BJ (cell line): ENCODE measurements at places on chromosomes 3 and 15. TPM values are rescaled to one million over a fixed set of nuclear protein-coding genes. Genes with fewer than 3 reads are reported as not detected.

DNA sequence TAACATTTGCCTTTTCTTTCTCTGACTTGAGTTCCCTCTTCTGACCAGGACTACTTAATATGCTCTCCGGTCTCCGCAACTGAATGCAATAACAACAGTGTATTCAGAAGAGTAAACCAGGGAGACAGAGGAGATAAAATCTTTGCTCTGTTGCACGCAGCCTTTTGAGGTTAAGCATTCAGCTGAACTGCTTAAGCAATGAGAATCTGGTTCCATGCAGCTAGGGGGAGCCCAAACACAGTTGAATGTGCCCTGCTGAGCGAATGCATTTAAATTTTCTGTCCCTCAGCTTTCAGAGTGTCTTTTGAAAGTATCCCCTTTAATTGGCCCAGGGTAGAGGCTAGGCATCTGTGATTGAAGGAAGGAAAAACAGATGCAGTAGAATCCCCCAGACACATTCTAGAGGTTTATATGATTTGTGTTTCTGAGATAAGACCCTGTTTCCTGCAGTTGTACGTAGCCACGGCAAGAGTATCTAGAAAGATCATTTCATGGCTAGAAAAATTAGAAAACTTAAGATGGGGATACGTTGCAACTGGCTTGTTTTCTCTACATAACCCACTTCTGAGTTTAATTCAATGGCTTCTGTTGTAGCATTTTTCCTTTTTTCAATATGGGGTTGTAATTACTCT lies 309.6 kb downstream of the TUSC7 start:
- DNase-seq, result peak; percentile 33

- DNase-seq, result no peak
Measured at GRCh38 chr3:39149059-39149455, 4.3 kb downstream of the CSRNP1 start.

DNA sequence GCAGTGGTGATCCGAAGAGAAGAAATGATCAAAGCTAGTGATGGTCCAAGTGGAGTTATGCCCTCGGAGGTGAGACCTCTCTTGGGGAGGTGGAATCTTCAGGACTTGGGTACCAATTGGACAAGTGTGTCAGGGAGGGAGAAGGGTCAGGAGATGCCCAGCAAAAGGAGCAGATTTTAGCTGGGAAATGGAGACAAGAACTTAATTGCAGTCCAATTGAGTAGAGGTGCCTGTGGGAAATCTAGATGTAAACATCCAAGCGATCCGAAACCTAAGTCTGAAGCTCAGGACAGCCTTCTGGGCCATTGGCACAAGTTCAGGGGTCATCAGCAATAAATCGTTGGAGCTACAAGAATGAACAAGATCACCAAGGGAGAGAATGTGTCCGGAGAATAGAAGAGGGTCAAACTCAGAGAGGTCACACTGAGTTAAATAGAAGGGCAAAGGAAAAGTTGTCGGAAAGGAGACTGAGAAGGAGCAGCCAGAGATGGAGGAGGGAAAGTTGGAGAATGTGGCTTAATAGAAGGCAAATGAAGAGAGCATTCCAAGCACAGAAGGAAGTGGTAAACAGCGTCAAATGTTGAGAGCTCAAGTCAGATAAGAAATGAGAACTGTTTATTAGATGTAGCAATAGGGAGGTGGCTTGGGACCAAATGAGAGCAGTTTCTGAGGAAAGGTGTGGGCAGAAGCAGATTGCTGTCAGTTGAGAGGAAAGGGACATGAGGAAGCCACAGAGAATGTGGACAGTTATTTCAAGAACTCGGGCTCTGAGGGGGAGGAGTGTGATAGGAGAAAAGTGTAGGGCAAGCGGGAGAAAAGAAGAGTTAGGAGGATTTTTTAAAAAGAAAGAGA lies 64.2 kb upstream of the FNDC3B start:
- DNase-seq, result peak; percentile 64

DNA sequence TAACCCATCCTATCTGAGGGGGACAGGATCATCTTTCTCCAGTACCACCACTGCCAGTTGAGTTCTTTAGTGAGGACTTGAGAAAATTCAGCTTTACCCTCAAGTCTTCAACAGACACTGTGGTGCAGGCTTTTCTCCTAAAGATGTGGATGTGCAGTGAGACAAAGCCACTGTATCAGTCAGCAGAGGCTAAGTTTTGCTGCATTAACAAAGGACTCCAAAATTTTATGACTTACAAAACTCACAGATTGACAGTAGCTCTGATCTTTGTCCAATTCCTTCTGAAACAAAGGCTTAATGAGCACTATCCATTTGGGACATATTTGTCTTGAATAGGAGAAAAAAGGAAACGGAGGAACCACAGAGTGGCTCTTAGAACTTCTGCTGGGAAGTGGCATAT lies 87.9 kb downstream of the MITF start:
- no peak for DNase-seq

DNA sequence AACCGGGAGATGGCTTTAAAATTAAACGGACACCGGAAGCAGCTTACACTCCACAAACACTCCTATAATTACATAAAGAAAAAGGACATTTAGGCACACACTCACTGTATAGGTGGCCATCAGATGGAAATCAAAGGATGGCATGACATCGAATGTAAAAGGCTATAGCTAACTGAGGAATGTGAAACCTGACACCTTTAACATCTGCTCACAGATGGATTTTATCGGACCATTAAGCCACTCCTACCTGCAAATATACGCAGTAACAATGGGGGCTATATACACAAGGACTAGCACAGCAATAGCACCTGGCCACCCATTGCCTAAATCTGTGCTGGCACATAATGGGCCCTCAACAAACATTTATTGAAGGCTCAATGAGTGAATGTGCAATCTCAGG lies 14.5 kb upstream of the RBSN start:
- no peak for DNase-seq

DNA sequence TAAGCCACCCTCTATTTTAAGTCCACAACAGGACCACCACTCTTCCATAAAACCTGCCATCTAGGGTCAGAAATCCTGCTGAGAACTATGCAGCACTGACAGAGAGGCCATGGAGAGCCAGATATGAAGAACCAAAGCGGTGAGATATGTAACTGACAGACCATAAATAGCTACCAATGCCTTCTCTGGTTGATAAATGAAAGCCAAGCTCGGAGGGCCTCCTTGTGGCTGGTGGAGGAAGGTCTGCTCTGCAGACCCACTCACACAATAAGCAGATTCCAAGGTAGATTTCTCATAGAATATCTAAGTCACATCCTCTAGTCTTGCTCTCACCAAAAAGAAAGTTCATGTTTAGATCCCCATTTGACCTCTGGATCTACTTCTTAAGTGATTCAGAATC lies 38.9 kb downstream of the RYK start:
- DNase-seq, result no peak

DNA sequence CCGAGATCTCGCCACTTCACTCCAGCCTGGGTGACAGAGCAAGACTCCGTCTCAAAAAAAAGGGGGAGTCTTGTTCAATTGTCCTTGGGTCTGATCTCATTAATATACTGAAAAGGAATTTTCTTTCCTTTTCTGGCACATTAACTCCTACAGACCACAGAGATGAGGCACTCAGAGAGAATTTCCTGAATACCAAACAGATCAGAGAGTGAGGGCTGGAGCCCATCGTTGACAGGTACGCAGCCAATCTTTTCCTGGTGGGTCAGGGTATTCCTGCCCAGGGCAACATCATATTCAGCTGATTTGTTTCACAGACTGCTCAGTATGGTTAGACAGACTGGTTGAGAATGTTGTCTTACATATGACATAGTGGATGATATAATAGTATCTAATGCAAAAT lies 82.8 kb upstream of the TNFSF10 start:
- DNase-seq, result no peak

GRCh38 chr3:157786211-157786610 lies 283.0 kb upstream of the VEPH1 start:
- DNase-seq, result peak; percentile 94

DNA sequence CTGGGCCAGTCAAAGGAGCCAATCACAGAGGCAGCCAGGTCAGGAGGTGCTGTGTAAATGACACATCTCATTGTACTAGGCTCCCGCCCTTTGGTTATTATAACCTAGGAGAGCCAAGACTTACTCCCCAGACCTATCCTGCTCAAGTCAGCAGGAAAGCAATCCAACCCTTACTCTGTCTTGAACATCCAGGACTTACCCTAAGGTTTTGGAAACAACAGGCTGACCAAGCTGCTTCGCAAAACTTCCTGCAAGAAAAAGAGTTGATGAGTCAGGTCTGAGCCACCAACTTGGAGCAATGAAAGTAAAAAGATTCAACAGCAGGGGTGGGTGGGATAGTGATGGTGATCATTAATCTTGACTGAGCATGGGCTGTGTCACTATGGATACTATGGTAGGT lies 144.4 kb downstream of the MYLK start:
- DNase-seq, result peak; percentile 45

DNA sequence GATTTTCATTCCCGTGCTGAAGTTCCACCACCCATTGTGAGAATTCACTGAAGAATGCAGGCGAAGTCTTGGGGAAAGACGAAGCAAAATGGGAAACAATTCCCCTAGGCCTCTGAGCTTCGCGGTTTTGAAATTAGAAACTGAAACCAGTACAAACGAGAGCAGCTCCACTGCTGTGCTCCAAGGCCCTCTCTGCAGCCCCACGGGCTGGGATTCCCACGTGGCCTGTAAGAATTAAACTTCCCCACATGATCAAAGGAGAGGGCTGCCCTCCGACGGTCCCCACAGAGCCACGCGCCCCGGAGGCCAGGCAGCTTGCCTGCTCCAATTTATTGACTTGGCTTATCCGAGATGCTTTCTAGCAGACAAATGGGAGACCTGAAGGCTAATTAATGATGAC lies 144.0 kb downstream of the GREM1 start:
- peak; percentile 69 for DNase-seq

- DNase-seq, result no peak
Measured at GRCh38 chr15:79769933-79770759, 126.7 kb downstream of the MTHFS start.

DNA sequence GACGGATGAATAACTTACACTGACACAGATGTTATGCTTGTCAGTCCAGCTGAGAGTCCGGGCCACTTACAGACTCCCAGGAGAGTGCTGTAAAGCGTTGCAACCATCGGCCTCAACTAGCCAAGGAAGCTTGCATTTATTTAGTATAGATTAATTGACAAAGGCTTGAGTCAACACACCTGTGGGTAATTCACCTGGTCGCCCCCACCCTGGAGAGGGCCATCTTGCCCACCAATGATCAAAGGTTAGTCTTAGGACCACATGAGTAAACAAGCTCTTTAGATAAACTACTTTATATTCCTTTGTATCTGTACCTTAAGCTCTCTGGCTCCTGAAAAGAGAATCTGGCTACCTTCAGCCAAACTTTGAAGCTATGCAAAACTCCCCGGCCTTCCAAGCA lies 51.0 kb downstream of the PAK2 start:
- no peak for DNase-seq

- DNase-seq, result no peak
Measured at GRCh38 chr15:68816795-68817303, 3.8 kb downstream of the ANP32A start.

GRCh38 chr15:73923488-73924164 lies 2.6 kb upstream of the LOXL1 start:
- no peak for DNase-seq

UCN2 gene
- 2.3 and 4.5 TPM in 2 replicates for polyA plus RNA-seq

CAPN3 gene
- 5.3 and 6.6 TPM in 2 replicates for polyA plus RNA-seq

TRMT10C gene
- polyA plus RNA-seq, result 7.4 and 13.4 TPM in 2 replicates

SGO1 gene
- polyA plus RNA-seq, result 1.6 and 3.1 TPM in 2 replicates

RBM5 gene
- 171 and 205 TPM in 2 replicates for polyA plus RNA-seq
